Anterior cingulate cortex (tissue), 58 donors: ENCODE measurements at places on chromosomes 16 and 17.

- no peak for DNase-seq
These were observed 13.7 kb downstream of the GJD3 start for GRCh38 chr17:40350689-40351358.

- no peak for DNase-seq
These were observed 1.2 kb downstream of the CBX4 start for GRCh38 chr17:79837888-79838521.

- no peak for DNase-seq
These were observed 26.3 kb upstream of the APOH start for GRCh38 chr17:66255527-66255971.

GRCh38 chr17:44345454-44346026 lies 438 bp downstream of the GRN start:
- no peak for DNase-seq

- no peak for DNase-seq
These were observed at the start of gene RPUSD1 for GRCh38 chr16:787978-788398. Gene RPUSD1 (minus strand): TSS chr16:788381. CDS start chr16:787737, 644 bp downstream.

DNA sequence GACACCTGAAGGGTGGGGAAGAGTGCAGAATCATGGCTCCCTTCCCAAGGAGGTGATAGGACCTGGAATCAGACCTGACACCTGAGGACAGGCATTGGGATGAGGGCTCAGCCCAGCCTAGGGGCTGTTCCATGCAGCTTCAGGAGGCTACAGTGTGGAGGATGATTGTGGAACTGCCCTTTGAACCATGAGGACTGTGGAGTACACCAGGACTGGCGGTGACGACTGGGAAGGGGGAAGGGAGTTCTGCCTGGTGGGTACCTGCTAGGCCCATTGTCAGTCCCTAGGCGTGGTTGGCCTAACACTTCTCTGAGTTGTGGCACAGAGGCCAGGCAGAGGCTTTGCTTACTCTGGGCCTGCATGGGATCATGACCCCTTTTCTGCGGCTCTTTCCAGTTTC lies 76.1 kb downstream of the MPRIP start:
- no peak for DNase-seq

DNA sequence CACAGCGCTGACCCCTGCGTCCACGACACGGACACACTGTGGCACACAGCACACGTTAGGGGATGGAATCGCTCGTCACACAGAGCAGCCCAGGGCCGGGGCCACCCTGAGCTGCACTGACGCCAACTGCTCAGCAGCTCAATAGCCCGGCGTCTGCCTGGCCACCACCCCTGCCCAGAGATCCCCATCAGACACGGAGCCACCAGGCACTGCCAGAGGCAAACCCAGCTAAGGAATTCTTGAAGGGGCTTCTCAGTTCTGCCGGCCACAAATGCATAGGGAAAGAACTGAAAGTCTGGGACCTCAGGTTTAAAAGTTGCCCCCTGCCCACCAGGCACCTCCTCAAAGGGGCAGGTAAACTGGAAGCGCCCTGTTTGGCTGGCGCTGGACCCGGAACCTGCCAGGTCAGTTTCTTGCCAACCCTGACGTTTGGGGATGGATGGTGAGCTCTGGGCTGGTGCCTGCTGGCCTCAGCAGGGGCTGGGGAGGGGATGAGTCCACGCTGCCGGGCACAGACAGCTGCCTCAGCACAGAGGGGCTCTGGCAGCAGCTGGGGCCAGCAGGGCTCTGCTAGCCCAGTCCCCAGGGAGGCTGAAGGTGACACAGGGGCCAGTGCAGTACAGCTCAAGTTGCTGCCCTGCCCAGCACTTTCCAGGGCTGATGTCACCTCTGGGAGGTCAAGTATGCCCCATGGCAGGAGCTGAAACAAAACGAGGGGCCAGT lies 33.2 kb downstream of the TIMM22 start:
- no peak for DNase-seq

DNA sequence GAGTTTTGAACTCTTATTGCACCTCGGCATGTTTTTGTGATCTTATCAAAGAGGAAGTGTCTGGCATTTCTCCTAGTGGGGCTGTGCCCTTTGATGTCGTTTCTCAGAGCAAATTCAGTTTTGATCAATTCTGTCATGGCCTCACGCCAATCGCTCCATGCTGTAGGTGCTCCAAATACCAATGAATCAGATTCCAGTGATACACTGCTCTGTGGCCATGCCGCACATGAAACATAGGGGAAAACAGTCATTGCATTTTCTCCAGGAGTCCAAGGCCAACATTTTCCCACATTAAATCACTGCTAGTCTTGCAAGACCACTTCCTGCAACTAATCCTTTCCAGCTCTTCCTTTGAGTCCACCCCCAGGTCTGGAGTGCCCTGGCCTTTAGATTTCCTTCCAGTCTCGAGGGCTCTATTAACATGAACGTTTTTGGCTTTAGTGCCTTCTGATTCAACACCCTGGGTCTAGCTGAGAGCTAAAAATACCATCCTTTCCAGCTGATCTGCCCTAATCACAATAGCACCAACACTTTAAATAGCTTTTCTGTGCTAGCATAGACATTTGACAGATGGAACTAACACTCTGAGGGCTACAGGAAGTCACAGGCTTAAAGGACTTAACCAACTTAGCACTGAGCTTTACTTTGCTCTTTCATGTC lies 18.2 kb upstream of the RASL10B start:
- no peak for DNase-seq

- DNase-seq = peak; percentile 98
These were observed at the start of gene UBE2Z for GRCh38 chr17:48908047-48908843. Gene UBE2Z (plus strand): TSS chr17:48908407. CDS start chr17:48908504, 97 bp downstream.

DNA sequence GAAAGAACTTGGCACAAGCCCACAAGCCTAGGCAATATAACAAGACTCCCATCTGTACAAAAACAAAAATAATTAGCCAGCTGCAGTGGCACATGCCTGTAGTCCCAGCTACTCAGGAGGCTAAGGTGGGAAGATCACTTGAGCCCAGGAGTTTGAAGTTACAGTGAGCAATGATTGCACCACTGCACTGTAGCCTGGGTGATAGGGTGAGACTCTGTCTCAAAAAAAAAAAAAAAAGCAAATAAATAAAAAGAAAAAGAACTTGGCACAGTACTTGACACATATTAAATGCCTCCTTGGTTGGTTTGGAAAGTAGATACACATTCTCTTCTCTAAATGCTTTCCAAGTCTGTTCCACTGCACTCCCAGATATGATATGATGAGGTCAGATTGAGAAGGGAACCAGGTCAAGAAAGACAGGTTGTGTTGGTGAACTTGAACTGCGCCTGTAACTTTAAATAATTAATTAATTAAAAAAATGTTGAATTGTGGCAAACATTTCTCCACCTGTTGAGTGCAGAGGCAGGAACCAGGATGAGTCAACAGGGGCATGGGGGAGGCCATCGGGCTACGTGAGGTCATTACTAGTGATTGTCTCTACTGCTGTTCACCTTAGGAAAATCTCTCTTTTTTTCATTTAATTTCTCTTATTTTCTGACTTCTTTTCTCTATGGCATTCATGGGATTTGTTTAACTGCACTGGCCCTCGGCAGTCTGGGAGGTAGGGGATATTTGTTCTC lies 25.9 kb upstream of the EFCAB13 start:
- no peak for DNase-seq

- DNase-seq = peak; percentile 76
These were observed 10.1 kb downstream of the DYNC1LI2 start for GRCh38 chr16:66741169-66741900.

- no peak for DNase-seq
These were observed 9.1 kb downstream of the ABHD15 start for GRCh38 chr17:29557739-29558116.

- DNase-seq = no peak
These were observed 4.2 kb downstream of the NR1D1 start for GRCh38 chr17:40095944-40096791.

- no peak for DNase-seq
These were observed 3.8 kb downstream of the NLRC5 start for GRCh38 chr16:56993204-56993603.

DNA sequence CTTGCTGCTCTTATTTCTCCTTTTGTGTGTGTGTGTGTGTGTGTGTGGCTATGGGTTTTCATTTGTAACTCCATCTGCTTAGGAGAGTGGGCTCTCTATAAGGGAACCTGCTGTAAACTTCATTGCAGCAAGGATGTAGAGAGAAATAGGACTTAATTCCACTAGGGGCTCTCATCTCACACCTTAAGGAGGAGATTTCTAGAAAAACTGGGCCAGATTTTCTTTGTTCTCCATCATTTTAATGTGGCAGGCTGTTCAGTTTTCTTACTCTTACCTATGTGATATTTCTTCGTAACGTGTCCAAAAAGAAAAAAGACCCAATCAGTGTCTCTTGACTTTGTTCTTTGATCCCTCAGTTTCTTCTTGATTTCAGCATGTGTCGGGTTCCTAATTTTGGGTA lies 4.5 kb upstream of the CASC3 start:
- DNase-seq = no peak

GRCh38 chr17:69853541-69854224 lies 221.3 kb upstream of the KCNJ16 start:
- DNase-seq = no peak

- no peak for DNase-seq
These were observed 7.2 kb downstream of the PMP22 start for GRCh38 chr17:15257796-15258512.

DNA sequence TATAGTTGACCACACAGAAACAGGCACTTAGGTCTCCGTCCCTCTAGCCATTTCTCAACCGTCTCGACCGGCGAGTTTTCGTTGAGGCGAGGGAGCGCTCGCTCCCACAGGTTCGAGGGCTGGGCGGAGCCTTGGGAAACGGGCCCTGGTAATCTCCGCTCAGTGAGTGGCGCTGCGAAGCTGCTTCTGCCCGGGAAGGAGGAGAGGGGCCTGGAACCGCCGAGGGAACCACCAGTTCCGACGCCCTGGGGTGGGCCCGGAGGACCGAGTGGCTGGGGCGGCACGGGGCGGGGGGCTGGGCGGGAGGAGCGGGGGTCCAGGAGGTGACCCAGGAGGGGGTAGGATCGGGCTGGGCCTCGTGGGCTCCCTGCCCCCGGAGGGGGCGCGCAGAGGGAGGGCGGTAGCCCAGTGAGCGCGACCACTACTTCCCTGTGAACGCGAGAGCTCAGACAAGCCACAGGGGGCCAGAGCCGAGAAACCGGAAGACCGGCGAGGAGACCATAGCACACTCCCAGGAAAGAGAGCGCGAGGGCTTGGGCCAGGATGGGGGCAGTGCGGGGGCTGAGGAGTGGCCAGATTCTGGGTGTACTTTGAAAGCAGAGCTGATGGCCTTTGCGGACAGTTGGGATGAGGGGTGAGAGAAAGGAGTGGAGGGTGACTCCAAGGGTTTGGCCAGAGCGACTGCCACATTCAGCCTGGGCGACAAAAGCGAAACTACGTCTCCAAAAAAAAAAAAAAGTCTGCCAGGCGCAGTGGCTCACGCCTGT lies 29.9 kb upstream of the ARL4D start:
- DNase-seq = peak; percentile 82

DNA sequence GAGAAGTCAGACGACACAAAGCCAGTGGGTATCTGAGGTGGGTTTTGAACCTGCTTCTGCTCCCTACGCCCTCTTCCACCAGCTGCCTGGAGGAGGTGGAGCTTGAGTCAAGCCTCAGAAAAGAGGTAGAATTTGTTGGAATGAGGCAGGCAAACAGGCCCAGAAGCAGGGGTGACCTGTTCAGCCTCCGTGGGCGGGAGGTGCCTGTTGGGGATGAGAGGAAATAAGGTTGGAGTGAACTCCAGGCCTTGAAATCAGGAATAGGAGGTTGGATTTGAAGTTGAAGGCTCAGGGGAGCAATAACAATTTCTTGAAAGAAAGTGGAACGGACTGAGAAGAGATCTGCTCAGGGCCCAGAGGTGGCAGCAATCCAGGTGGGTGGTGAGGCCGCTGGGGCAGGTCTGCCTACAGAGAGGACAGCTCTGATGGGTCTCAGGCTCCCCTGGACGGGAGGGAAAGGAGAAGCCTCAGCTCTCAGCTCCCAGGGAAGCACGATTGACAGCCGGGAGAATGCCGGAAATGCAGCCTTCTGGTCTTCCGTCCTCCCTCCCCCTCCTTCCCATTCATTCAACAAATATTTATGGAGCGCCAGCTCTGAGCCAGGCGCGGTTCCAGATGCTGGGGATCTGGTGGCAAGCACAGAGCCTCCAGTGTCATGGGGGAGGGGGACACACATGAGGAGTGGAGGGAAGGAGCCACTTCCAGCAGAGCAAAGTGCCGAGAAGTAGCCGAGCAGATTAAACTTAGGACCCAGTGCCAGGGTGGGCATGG lies 61.9 kb upstream of the CIBAR2 start:
- DNase-seq = no peak

- DNase-seq = peak; percentile 11
These were observed 17.7 kb downstream of the BCL7C start for GRCh38 chr16:30875871-30876801.

DNA sequence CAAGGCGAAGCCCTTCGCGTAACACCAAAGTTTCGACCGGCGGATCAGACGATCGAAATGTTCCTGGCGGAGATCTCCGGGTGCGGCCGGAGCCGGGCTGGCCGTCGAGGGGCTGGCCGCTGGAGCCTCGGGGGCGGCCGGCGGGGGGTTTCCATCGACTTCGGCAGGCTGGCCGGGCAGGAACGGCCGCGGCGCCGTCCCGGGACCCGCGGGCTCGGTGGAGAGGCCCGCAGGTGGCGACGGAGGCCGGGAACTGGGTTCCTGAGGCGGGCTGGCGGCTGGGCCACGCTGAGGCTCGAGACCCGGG lies 1.1 kb downstream of the EPOP start:
- DNase-seq = no peak

DNA sequence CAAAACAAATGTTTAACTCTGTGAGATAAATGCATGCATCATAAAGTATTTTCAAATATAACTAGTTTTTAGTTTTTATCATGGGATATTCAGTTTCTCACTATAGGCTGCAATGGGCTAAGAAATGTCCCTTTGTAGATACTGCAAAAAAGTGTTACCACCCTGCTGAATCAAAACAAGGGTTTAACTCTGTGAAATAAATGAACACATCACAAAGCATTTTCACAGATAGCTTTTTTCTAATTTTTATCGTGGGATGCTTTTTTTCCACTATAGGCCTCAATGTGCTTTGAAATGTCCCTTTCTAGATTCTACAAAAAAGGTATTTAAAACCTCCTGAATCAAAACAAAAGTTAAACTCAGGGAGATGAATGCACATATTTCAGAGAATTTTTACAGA lies 541.1 kb downstream of the KCNJ18 start:
- no peak for DNase-seq

DNA sequence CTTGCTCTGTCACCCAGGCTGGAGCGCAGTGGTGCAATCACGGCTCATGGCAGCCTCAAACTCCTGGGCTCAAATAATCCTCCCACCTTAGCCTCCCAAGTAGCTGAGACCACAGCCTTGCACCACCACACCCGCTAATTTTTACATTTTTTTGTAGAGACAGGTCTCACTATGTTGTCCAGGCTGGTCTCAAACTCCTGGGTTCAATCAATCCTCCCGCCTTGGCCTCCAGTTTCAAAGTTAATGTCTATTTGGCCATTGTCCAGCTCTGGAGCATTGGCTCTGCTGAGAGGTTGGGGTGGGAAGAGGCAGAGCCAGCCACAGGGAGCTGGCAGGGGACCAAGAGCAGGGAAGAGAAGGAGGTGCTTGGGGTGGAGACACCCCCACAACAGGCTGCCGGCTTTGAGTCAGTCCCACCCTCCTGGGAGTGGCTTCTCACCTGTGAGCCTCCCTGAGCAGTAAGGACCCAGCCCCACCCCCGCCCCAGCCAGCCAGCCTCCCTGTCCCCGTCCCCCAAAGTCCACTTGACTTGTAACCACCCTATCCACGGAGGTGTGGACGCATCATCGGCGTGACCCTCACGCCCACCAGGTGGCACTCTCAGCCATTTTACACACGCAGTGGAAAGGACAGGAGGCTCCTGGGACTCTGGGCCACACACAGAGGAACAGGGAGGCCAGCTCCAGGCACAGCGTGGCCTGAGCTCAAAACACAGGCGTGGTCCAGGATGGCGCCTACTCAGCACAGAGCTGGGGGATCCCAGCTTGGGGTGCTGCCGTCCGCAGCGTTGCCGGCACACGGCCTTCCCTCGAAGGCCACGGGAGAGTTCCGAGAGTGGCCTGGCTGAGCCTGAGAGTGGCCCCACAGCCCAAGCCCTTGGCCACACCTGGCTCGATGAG lies 22.8 kb upstream of the PVALEF start:
- DNase-seq = peak; percentile 68
